PC-3 (cell line): ENCODE measurements at places on chromosomes 3 and 15. TPM values are rescaled to one million over a fixed set of nuclear protein-coding genes. Genes with fewer than 3 reads are reported as not detected.

- no peak for DNase-seq
Observed at GRCh38 chr3:49955636-49956035, 15.7 kb downstream of the RBM6 start.

GRCh38 chr3:71441925-71442651, 141.4 kb downstream of the FOXP1 start:
- DNase-seq, result no peak

GRCh38 chr3:155385896-155386625, 92.6 kb upstream of the STRIT1 start:
- no peak for DNase-seq

DNA sequence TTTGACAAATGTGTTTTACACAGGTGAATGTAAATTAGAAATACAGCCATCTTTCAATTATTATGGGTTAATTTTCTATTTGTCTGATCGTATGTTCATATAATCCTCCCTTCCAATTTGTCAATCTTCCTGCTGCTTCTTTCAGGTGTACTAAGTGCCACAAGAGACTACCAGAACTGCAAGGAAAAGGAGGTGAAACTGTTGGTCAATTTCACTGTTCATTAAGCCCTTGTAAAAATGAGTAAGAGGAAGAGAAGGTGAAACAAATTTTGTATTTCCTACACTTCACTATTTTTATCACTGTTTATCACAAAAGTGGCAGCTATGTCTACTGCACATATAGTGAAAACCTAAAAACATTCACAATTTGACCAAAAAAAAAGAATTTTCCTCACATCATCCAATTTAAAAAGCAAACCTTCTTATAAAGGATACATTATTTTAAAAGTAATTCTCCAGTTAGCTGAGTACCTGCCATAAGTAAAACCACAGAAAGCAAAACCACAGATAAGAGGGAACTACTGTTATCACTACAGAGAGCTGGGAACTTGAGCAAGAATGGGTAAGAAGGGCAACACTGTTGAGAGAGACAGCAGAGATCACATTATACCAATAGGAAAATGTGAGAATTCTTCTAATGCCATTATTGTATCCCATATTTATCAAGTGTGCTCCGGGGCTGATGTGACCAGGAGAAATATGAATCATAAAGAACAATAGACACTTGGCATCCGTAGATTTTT, 163.0 kb downstream of the TBC1D5 start:
- no peak for DNase-seq

SLC28A1 gene
- 0.58 and 1.1 TPM in 2 replicates for total RNA-seq
